ENCODE measurements at places on chromosomes 12 and 14.
A peak's percentile ranks its signal among the peaks of the same experiment; 100 is the strongest.

- peak overlapping the region; percentile 64 for H3K4me3 ChIP-seq
- peaks cover 6% of the 10 kb centered on the region for H3K36me3 ChIP-seq
- H3K27ac ChIP-seq = peak overlapping the region; percentile 83
- H3K4me1 ChIP-seq = peaks cover 38% of the 10 kb centered on the region
- no peaks in the 10 kb centered on the region for H3K27me3 ChIP-seq
- DNase-seq = peak; percentile 82
Observed at GRCh38 chr14:105473677-105474482, 741 bp upstream of the CRIP2 start.

GRCh38 chr14:69789118-69789640, 7.9 kb downstream of the SLC10A1 start:
- H3K4me1 ChIP-seq = no peaks in the 10 kb centered on the region
- H3K27ac ChIP-seq = no peak overlapping the region
- no peak overlapping the region for H3K4me3 ChIP-seq
- peaks cover 8% of the 10 kb centered on the region for H3K36me3 ChIP-seq
- DNase-seq = no peak
- no peaks in the 10 kb centered on the region for H3K27me3 ChIP-seq

DNA sequence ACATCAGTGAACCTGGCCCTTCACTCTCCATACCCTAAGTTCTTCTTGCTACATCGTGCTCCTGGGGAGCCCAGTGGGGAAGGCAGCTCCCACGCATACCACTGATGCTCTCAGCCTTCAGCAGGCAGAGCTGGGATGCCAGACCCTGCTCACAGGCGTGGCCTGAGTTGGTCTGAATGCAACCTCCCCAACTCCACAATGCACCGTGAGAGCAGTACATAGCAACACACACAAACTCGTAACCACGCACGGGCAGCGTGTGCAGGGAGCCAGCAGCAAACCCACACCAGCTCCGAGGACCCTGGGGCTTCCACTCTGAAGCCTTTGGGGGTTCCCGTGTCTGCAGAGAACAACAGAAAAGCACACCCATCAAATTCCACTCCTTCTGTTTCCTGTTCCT, 37.3 kb downstream of the ANO2 start:
- H3K27me3 ChIP-seq = no peaks in the 10 kb centered on the region
- no peak overlapping the region for H3K27ac ChIP-seq
- H3K36me3 ChIP-seq = no peaks in the 10 kb centered on the region
- H3K4me3 ChIP-seq = no peak overlapping the region

DNA sequence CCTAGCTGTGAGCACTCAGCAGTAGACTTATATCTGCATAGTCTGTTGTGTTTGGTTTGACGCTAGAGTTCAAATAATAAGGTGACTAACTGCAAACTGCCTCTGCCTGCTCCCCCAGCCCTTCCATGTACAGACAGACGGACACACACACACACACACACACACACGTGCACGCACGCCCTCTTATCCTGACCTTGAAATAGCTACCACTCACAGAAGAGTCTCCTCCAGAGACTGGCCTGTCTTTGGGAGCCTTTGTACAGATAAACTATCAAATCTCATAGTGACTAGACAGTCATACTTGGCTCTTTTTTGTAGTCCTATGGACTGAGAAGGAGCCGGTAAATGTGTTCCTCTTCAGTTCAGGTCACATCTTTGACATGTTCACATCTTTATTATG, 158.4 kb downstream of the FBXL14 start:
- DNase-seq = no peak
- no peaks in the 10 kb centered on the region for H3K36me3 ChIP-seq
- H3K27ac ChIP-seq = no peak overlapping the region
- H3K27me3 ChIP-seq = no peaks in the 10 kb centered on the region
- no peaks in the 10 kb centered on the region for H3K4me1 ChIP-seq

DNA sequence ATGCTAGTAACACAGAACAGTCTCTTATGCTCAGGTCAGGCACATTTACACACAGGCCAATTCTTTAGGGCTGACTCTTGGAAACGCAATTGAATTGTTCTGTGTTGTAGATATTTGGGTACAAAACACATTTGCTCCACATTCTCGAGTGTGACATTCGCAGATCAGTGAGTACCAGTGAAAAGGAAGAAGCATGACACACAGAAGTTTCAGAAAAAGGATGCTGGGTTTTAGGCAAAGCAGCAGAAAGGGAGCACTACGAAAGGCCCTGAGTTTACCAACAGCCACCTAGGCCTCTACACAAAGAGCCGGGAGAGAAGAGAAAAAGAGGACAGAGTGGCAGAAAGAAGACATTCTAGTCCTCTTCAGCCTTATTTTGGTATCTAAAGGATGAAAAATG, 254.4 kb upstream of the BTG1 start:
- H3K4me1 ChIP-seq = peaks cover 77% of the 10 kb centered on the region
- H3K4me3 ChIP-seq = peak overlapping the region; percentile 1
- no peaks in the 10 kb centered on the region for H3K27me3 ChIP-seq
- no peaks in the 10 kb centered on the region for H3K36me3 ChIP-seq
- H3K27ac ChIP-seq = peak overlapping the region; percentile 78

GRCh38 chr12:53054112-53054878, 4.4 kb downstream of the TNS2 start:
- peak overlapping the region; percentile 50 for H3K4me3 ChIP-seq
- peak; percentile 89 for DNase-seq
- H3K4me1 ChIP-seq = peaks cover 4% of the 10 kb centered on the region
- no peaks in the 10 kb centered on the region for H3K36me3 ChIP-seq
- H3K27ac ChIP-seq = peak overlapping the region; percentile 40

DNA sequence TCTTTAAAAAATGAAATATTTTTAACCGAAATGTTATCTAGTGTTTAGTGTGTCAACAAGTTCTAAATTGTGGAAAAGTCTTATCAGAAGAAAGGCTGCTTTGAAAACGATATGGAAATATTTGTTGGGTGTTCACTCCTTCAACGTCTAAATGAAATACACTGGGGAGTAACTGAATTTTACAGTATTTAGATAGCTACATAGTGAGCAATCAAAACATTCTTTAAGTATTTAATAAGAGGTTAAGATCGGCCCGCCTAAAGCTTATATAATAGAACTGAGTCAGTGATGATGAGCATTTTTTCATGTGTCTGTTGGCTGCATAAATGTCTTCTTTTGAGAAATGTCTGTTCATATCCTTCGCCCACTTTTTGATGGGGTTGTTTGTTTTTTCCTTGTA, 228.3 kb downstream of the RAD51B start:
- H3K4me3 ChIP-seq = no peak overlapping the region
- H3K27me3 ChIP-seq = no peaks in the 10 kb centered on the region
- H3K36me3 ChIP-seq = no peaks in the 10 kb centered on the region
- H3K27ac ChIP-seq = no peak overlapping the region
- H3K4me1 ChIP-seq = no peaks in the 10 kb centered on the region

DNA sequence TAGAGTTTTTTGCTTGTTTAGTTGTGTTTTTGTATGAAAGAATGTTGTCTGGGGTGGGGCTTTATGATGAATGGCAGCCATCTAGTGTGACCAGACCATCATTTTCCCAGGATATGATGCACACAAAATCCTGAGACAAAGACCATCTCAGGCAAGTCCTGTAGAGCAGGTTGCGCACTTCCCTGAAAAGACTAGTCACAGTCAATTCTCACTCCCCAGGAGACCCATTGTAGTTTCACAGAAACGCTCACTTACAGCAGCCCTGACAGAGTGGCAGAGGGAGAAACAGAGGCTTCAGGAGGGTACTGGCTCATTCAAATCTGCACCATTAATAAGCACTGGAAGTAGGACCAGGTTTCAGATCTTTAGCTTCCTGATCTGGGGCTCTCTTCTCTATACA, 183.2 kb downstream of the TMEM117 start:
- no peaks in the 10 kb centered on the region for H3K4me1 ChIP-seq
- no peak overlapping the region for H3K4me3 ChIP-seq
- H3K27me3 ChIP-seq = no peaks in the 10 kb centered on the region
- no peak overlapping the region for H3K27ac ChIP-seq

DNA sequence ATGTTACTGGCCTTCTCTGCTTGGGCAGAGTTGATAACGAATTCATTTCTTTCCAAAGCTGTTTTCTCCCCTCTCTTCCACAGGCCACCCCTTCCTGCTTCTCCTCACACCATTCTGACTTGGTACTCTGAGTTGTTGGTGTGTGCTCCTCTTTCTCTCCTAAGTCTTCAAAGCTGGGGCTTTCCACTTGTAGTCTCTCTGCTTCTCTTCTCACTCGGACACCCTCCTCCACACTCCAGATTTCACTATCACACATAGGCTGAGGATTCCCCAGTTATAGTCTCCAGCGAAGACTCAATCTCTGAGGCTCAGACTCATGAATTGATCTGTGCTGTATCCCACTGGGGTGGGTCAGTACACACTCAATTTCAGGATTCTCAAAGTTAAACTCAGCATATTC, 201.0 kb downstream of the SSPN start:
- peaks cover 20% of the 10 kb centered on the region for H3K36me3 ChIP-seq
- no peaks in the 10 kb centered on the region for H3K4me1 ChIP-seq
- H3K27ac ChIP-seq = no peak overlapping the region
- no peak overlapping the region for H3K4me3 ChIP-seq

- no peak for DNase-seq
- H3K36me3 ChIP-seq = no peaks in the 10 kb centered on the region
- no peak overlapping the region for H3K4me3 ChIP-seq
- H3K27me3 ChIP-seq = no peaks in the 10 kb centered on the region
Observed at GRCh38 chr12:127205781-127206555, 1061.0 kb upstream of the TMEM132C start.

DNA sequence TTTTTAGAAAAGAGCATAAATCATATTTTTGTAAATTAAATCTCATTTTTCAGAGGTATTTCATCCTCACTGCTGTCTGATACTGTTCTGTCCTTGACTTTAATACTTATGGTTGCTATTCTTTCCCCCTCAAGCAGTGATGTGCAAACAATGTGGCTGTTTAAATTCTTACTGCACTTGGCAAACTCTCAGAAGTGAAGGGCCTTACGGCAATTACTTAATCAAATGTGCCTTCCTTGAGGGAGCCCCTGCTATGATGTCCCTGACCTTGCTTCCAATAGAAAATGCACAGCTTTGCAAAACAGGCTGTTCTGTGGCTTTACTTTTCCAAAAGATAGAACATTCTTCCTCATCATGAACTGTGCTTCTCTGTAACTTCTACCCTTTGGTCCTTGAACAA, 35.2 kb downstream of the UBE3B start:
- H3K27ac ChIP-seq = no peak overlapping the region
- no peak overlapping the region for H3K4me3 ChIP-seq
- no peaks in the 10 kb centered on the region for H3K27me3 ChIP-seq
- H3K4me1 ChIP-seq = no peaks in the 10 kb centered on the region
- peaks cover 68% of the 10 kb centered on the region for H3K36me3 ChIP-seq

- H3K27ac ChIP-seq = no peak overlapping the region
- H3K36me3 ChIP-seq = no peaks in the 10 kb centered on the region
- H3K4me1 ChIP-seq = no peaks in the 10 kb centered on the region
- no peak for DNase-seq
- H3K27me3 ChIP-seq = no peaks in the 10 kb centered on the region
Observed at GRCh38 chr12:124525455-124525854, 42.0 kb downstream of the NCOR2 start.

GRCh38 chr14:99029145-99029915, 242.7 kb downstream of the BCL11B start:
- no peak for DNase-seq
- no peak overlapping the region for H3K4me3 ChIP-seq
- H3K27ac ChIP-seq = no peak overlapping the region
- H3K4me1 ChIP-seq = no peaks in the 10 kb centered on the region

GRCh38 chr14:91119556-91120311, 5.9 kb downstream of the DGLUCY start:
- peaks cover 5% of the 10 kb centered on the region for H3K36me3 ChIP-seq
- H3K27me3 ChIP-seq = no peaks in the 10 kb centered on the region

DNA sequence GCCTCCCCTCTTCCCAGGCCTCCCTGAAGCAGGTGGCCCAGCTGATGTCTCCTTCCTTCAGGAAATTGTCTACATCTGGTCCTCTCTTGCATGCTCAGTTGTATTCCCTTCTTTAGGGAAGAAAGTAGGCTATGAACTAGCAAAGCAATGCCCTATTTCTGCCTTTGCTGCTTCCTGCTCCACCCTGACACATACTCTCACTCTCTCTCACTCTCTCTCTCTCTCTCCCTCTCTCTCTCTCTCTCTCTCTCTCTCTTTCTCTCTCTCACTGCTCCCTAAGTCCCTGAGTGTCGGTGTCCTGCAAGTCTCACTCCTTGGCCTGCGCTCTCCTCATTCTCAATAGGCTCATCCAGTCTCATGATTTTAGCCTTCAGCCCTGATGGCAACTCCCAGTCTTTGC, 19.4 kb upstream of the PARP11 start:
- H3K27me3 ChIP-seq = no peaks in the 10 kb centered on the region
- DNase-seq = no peak
- no peak overlapping the region for H3K4me3 ChIP-seq
- H3K27ac ChIP-seq = no peak overlapping the region
- peaks cover 60% of the 10 kb centered on the region for H3K4me1 ChIP-seq
- no peaks in the 10 kb centered on the region for H3K36me3 ChIP-seq

GRCh38 chr12:76830436-76830835, 48.4 kb downstream of the CSRP2 start:
- DNase-seq = no peak
- no peak overlapping the region for H3K27ac ChIP-seq
- H3K4me1 ChIP-seq = no peaks in the 10 kb centered on the region
- no peaks in the 10 kb centered on the region for H3K27me3 ChIP-seq
- H3K36me3 ChIP-seq = peaks cover 37% of the 10 kb centered on the region

- no peak overlapping the region for H3K27ac ChIP-seq
- H3K4me3 ChIP-seq = no peak overlapping the region
- H3K4me1 ChIP-seq = no peaks in the 10 kb centered on the region
Observed at GRCh38 chr12:19220852-19221466, 91.4 kb downstream of the PLEKHA5 start.

DNA sequence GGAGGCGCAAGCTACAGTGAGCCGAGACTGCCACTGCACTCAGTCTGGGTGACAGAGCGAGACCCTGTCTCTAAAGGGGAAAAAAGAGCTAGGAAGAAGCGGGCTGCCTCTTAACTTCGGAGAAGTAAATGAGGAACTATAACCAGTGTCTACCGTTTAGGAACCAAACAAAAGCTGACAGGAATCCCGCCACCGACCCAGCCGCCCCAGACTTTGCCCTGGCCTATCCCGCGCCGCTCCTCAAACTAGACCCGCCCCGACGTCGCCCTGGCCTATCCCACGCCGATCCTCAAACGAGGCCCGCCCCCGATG, 568 bp upstream of the SIVA1 start:
- H3K4me3 ChIP-seq = peak overlapping the region; percentile 90
- peak overlapping the region; percentile 84 for H3K27ac ChIP-seq
- H3K4me1 ChIP-seq = peaks cover 22% of the 10 kb centered on the region
- H3K36me3 ChIP-seq = peaks cover 18% of the 10 kb centered on the region
- H3K27me3 ChIP-seq = no peaks in the 10 kb centered on the region
- no peak for DNase-seq

DNA sequence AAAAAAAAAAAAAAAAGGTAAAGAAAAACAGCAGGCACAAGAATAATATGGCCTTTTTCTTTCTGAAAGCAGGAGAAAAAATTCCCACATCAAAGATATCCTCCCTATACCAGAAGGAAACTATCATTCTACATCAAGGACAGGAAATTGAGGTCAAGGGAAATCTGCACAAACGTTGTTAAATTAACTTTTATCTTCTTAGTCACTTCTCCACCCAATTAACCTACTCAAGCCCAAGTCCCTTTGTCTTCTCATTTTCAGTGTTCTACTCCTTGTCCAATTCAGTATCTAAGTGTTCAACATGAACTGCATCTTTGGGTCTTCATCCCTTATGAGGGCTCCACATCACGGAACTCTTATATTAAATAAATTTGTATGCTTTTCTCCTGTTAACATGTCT, 15.7 kb downstream of the NDUFA12 start:
- H3K36me3 ChIP-seq = peaks cover 10% of the 10 kb centered on the region
- no peak for DNase-seq
- H3K4me1 ChIP-seq = peaks cover 18% of the 10 kb centered on the region

Measured in effector memory CD4-positive, alpha-beta T cell (primary cell).